ENCODE measurements at places on chromosomes 6 and 20.

DNA sequence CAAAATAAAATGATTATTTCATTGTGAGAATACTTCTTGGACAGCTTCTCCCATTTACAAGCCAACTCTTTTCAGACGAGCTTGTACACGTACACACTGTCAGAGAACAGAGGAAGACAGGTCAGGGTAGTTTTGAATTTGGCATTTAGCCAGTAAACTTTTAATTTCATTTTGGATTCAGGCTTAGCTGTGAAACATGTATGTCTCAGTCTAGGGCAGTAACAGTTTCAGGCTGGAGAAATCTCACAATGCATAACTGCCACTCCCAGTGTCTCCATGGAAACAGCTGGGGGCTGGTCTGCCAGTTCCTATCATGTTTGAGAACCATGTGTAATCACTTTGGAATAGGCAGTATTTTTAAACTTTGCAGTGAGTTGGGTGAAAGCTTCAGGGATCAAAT, 22.0 kb upstream of the QKI start:
- no peak for DNase-seq

GRCh38 chr6:10138917-10139316, 276.0 kb downstream of the TFAP2A start:
- no peak for DNase-seq

DNA sequence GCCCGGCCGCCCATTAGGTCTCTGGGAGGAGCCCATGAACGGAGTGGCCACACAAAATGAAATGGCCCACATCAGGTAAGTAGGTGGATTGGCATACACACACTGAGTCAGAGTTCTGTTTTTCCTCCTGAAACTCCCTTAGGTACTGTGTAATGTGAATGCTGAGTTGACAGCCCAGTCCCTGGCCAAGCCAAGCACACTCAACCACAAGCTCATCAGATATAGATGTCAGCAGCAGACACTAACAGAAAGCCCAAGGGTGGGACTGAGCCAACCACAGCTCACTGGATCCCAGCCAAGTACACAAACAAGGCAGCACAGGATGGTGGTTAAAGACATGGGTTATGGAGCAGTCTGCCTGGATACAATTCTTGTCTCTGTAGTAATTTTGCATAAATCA, 403.4 kb downstream of the GJA1 start:
- no peak for DNase-seq

DNA sequence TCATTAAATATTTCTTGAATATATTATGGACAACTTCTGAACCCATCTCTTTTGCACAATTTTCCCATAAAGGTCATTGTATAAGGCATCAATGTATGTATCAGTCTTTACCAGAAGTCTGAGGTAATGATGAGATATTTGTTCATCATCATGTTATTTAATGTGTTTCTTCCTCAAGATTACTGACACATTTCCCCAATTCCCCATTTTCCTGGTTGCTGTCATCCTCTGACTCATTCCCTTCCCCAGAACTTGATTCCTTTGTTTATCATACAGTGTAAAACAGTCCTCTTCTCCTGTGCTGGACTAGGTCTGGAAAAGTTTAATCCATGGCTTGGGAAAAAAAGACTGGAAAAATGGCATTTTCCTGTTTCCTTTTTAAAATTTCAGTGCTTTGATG, 107.9 kb upstream of the FLRT3 start:
- DNase-seq: no peak

DNA sequence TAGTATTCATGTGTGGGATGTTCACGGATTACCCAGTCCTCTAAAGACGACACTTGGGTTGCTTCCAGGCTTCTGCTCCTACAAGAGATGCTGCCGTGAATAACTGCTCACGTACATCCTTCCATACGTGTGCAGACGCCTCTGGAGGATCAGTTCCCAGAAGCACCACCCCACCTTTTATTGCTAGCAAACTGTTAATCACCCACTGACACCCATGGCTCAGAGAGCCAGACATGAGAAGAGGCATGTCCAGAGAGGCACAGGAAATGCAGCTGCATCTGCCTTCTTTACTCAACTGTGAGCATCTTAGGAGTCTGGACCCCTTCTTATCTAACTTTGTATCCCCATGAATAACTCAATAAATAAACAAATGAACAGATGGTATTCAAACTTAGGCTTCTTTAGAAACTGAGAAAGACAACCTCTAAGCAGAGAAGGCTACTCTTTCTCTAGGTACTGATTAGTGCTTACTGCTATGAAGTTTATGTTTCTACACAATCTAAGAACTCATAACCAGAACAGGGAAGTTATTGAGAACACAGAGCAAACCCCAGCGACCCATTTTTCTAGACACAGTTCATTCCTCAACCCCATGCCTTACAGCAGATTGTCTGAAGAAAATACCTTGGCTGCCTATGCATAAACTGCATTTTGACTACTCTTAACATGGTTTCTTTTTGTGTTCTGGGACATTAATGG, 228.7 kb upstream of the RREB1 start:
- no peak for DNase-seq

DNA sequence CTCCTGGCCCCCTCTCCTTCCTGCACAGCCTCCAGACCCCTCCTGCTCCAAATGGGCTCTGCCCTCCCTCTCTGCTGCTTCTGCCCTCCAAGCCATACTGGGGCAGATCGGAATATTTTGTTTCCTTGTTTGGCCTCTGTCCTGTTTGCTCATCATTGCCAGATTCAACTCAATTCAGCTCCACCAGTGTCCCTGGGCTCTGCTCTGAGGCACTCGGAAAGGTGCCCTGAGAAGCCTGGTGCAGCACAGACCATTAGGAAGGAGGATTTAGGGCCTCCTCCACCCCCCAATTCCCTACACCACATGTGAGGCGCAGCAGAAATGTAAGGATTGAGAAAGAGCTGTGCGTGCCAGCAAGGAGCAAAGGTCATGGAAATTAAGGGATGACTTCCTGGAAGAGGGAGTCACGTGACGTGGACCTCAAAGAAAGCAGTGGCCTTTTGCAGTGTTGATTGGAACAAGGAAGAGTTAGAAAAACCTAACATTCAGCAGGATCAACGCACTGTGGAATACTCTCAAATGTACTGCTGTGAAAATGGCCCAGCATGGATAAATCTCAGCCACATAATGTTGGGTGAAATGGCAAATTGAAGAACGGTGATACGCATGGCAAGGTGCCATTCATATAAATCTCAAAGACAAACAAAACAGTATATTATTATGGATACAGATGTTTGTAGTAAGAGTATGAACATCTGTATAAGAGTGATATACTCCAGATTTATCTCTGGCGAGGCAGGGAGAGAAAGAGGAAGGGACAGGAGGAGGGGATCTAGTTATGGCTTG, 229.5 kb upstream of the RNF24 start:
- DNase-seq: no peak

- DNase-seq: no peak
These were observed 71.2 kb downstream of the CD24 start for GRCh38 chr6:106903299-106903698.

DNA sequence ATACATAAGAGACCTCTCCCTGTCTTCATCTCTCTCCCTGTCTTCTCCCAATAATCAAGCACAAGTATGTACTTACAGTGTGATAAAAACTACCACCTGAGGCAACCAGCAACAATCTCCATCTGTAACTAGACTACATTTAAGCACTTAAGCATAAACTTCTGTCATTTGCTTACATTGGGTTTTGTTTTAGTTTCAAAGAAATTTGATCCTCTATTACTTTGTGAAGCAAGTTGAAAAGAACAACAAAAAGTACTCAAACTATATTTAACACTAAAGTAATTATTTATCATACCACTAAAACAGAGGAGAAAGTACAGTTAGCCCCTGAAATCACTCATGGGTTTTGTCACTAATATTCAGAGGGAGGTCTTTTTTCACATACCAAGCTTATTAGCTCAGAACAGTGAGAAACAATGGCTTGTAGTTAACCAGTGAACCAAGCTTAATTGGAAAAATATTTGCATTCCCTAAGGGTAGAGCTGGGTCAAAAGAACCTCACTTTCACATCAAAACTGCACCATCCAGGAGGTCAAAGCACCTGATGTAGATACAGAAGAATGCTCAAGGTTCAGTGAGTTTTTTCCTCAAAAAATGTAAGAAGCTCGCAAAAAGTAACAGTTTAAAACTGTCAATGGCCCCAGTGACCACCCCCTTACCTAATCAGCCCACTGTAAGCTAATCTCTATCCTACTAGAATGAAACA, 34.1 kb downstream of the DCDC2 start:
- DNase-seq: no peak

DNA sequence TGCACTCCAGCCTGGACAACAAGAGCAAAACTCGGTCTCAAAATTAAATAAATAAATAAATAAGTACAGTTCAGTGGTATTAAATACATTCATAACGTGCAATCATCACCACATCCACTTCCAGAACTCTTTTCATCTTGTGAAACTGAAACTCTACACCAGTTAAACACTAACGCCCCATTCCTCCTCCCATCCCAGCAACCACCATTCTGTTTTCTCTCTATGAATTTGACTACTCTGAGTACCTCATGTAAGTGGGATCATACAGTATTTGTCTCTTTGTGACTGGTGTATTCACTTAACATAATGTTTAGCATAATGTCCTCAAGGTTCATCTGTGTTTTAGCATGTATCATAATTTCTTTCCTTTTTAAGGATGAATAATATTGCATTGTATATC, 29.1 kb upstream of the SCML4 start:
- no peak for DNase-seq

GRCh38 chr6:74280130-74280692, 584.2 kb downstream of the CD109 start:
- no peak for DNase-seq

DNA sequence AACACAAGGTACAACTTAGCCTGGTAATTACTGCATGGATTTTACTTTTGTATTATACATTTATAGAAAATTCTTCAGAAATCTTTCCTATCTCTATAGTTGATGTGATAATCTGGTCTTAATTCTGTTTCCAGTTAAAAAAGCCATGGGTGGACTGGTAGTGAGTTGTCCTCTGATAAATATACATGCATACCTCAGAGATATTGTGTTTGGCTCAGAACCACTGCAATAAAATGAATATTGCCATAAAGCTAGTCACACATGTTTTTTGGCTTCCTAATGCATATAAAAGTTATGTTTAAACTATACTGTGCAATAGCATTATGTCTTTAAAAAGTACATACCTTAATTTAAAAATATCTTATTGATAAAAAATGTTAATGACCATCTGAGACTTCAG, 708.6 kb upstream of the MARCKS start:
- DNase-seq: no peak

DNA sequence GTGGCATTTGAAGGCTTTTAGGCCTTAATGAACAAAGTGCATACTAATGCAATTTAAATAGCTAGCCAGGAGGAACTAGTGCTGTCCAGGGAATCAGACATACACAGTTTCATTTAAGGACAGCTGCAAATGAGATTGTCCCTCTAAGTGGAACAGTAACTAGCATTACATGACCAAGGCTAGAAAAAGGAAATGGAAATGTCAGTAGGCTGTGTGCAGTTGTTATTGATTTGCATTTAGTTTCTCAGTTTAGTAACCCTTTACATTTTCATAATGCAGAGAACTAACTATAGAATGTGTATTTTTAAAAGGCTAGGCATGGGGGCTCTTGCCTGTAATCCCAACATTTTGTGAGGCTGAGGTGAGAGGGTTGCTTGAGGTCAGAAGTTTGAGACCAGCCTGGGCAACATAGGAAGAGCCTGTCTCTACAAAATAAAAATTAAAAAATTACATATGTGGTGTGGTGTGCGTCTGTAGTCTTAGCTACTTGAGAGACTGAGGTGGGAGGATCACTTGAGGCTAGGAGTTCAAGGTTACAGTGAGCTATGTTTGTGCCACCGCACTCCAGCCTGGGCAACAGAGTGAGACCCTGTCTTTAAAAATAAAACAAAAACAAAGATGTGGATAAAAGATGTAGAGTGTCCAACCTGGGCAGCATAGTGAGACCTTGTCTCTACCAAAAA, 468.0 kb downstream of the UTRN start:
- DNase-seq: no peak

All from CD4-positive, alpha-beta T cell treated with Interleukin-4 for 4 hours (primary cell).